Renal cortical epithelial cell (primary cell): ENCODE measurements at places on chromosomes 12 and 14.
A peak's percentile ranks its signal among the peaks of the same experiment; 100 is the strongest.

DNA sequence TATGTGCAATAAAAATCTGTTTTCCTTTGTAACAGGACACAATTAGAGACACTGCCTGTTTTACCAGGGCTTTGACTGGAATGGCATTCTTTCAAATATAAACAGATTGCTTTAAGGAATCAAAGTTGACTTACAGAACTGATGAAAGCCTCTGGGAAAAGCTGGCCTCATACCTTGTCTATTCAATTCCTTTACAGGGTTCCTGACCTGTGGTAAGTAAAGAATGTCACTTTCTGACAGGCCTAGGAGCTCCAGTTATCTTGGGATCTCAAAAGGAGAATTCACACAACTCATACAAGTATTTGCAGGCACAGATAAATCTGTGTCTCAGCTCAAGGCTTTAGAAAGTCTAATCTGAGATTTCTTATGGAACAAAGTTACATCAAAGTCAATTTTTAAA, 88.4 kb downstream of the BCAT1 start:
- DNase-seq: no peak

DNA sequence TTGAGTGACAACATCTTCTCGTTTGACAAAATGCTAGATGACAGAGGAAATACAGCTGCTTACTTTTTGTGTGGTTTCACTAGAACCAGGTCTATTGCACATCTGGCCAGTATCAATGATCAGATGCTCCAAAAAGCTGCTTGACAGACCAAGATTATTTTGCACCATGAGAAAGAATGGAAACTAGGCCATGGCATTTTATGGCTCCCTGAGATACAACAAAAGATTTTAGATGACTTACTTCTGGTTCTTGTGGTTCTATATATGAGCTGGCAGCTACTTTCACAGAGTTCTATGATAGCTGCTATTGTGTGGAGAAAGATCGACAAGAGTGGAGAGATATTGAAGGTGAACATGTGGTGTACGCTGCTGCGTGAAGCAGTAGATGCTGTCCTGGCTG, 25.9 kb upstream of the PPFIBP1 start:
- DNase-seq: no peak

GRCh38 chr12:90026516-90026915, 317.9 kb upstream of the ATP2B1 start:
- DNase-seq: no peak

DNA sequence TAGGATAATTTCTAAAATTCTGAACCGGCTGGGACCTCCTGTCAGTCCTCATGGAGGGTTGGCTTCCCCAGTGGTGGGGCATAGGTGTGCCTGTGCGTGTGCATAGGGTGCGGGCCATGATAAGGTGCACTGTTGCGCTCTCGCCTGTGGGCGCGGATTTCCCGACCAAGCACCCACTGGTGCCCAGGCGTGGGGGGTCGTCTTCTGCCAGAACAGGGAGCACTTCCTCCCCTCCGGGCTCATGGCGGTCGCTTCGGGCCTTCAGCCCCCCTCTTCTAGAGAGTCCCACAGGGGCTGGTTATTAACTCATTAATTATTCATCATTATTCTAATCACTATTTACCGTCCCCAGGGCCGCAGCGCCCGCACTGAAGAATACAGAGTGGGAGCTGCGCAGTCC, 2.8 kb downstream of the C1QL4 start:
- no peak for DNase-seq

GRCh38 chr14:105890474-105891220, 364.3 kb downstream of the TMEM121 start:
- no peak for DNase-seq

DNA sequence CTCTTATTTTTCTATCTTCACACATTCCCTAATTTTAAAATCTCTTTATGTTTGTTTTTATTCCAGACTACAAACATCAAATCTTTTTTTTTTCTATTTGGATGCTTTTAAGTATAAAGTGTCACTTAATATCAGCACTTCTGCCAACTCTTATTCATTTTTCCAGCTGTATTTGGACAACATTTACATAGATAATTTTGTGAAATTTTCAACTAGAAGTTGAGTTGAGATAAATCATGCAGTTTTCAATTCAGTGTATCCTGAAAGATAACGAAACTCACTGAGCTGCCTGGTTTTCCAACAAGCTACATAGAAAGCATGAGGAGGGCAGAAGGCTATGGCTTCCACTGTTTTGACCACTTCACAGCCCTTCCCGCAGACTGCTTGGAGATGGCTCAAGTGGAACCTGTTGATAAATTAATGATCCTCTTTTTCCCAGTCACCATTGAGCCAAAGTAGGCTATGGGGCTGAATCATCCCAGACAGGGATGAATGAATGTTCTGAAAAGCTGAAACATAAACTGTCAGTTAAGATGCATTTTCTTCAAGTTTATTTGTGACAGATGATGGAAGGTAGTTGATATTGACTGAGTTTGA, 213.9 kb downstream of the RAD51B start:
- peak; percentile 28 for DNase-seq
